ENCODE measurements at places on chromosomes 13 and 19.

DNA sequence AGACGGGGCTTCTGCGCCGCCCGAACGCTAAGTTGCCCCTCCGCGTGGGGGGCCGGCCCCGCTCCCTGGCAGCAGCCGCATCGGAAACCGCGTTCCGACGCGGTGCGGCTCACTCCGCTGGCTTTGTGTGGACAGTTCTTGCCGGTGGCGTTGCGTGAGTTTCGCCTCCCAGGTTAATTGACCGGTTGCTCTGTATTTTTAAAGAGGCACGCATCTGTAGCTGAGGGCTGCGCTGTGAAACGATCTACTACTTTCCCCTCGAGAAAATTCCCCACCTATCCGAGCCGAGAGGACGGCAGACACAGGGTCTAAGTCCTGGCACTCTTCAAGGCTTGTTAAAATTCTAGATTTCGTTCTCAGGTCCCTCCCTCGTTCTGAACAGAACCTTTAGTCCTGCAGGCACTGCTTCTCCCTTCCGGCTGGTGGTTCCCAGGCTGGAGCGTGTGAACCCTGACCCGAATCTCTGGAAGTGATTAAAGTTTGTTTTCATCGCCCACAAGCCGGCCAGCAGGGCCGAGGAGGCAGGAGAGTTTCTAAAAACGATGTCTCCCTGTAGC is 933 bp downstream of the ARHGEF7 start:
- DNase-seq: peak; percentile 48

DNA sequence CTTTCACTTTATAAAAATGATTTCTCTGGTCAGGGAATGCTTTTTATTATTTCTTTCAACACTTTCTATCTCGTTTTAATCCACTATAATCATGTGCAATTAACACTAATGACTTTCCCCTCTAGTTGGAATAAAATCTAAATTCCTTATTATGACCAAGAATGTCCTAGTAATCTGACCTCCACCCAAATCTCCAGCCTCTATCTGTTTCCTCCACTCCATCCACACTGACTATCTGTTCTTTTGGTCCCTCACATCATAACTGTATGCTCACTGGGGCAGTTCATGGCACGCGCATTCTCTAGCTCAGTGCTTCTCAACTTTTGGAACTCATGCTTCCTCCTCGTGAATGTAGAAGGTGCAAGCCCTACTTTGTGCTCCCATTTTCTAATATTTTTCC is 244.7 kb downstream of the POSTN start:
- no peak for DNase-seq

DNA sequence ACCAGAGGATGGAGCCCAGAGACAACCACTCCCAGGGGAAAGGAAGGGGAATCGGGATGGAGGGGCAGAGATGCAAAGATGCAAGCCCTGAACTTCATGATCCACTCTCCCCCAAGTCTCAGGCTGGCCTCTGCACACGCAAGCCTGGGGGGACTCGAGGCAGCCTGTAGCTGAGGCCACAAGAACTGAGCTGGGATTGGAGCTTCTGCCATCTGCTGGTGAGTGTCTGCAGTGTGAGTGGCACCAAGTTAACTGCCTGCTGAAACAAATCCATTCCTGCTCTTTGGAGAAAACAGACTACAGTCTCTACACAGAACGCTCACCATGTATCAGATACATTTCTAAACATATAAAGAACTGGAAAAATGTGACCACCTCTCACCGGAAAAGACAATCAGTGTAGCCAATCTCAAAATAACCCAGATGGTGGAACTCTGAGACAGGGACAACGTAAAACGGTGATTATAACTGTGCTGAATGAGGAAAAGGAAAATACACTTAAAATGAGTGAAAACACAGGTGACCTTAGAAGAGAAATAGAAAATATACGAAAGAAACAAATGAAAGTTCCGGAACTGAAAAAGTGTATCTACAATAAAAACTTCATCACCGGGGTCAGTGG is 62.1 kb downstream of the KLF2 start:
- DNase-seq: no peak

- no peak for DNase-seq
Measured at GRCh38 chr19:309206-309565, 18.0 kb upstream of the PLPP2 start.

DNA sequence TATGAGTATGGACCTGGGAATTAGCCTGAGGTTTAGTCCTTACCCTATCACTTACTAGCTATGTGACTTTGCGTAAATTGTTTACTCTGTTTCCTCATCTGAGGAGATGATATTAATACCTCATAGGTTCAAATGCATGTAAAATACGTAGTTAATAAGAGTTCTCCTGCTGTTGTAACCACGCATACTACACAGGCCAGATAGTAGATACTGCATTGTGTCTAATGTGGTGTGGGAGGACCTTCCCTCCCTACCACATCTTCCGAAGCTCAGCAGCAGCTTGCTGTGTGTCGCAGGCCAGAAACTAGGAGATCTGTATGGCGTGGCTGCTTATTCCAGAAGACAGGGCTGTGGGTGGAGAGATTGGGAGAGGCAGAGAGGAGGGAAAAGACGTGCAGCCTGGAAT is 23.0 kb downstream of the GTF2F2 start:
- DNase-seq: no peak

DNA sequence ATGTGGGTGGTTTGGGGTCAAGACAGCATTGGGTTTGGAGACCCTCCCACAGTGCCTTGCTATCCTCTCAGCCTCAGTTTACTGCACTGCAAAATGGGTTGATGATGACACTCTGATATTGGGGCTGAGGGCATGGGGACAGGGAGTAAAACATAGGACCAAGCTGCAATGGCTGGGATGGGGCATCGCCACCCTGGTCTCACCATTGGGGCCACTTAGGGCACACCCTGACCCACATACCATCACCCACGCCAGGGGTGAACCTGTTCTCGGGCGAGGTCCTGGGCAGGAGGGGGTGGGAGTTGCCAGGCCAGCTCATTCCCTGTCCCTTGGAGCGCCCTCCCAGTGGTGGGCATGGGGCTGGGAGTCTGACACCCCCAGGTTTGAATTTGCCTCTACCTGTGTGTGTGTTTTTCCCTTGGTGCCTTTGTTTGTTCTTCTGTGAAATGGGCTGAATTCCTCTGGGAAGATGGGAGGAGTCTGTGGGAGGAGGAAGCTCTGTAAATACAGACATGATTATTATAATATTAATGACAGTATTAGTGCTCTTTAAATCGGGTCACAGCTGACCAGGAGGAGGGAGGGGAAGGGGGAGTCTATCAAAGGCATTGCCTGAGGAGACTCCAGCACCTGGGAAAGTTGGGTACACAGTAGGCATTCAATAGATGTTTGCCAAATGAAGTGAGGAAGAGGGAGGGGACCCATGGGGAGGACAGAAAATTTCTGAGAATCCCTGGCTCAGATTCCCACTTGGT is 2.2 kb upstream of the FCHO1 start:
- no peak for DNase-seq

GRCh38 chr19:36150586-36150985 is 1.7 kb downstream of the COX7A1 start:
- no peak for DNase-seq

DNA sequence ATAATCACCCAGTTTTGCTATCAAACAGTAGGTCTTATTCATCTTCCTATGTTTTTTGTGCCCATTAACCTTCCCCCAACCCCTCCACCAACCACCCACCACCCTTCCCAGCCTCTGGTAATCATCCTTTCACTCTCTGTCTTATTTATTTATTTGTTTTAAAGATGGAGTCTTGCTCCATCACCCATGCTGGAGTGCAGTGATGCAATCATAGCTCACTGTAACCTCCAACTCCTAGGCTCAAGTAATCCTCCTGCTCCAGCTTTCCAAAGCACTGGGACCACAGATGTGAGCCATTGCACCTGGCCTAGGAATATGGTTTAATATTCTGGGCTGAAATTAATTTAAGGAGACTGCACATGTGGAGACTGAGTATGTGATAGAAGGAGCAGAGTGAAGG is 527.0 kb downstream of the GPC6 start:
- no peak for DNase-seq

- DNase-seq: no peak
Measured at GRCh38 chr13:40444241-40444640, 222.2 kb downstream of the FOXO1 start.

DNA sequence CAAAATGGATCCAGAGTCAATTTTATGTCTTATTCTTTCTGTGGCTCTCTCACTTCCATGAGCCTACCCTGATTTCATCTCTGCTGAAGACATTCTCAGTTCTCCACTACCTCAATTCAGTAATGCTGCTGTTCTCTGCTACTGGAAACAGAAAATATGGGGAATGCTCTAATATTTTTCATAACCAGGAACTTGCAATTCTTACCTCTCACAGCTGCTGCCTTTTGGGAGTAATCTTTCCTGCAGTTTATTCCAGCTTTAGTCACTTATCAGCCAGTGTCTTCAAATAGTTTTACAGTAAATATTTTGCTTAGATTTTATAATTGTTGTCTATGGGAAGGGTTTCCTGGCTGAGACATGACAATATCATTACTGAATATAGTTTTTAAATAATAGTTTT is 145.1 kb upstream of the UFM1 start:
- DNase-seq: no peak

- no peak for DNase-seq
Measured at GRCh38 chr19:10270616-10271394, at the start of gene ICAM1. Gene ICAM1 (plus strand): TSS chr19:10271120. CDS start chr19:10271160, 40 bp downstream.

GRCh38 chr13:33169273-33169980 is 116.1 kb downstream of the STARD13 start:
- DNase-seq: peak; percentile 60

GRCh38 chr13:99123101-99124045 is 77.3 kb upstream of the UBAC2 start:
- DNase-seq: peak; percentile 7

DNA sequence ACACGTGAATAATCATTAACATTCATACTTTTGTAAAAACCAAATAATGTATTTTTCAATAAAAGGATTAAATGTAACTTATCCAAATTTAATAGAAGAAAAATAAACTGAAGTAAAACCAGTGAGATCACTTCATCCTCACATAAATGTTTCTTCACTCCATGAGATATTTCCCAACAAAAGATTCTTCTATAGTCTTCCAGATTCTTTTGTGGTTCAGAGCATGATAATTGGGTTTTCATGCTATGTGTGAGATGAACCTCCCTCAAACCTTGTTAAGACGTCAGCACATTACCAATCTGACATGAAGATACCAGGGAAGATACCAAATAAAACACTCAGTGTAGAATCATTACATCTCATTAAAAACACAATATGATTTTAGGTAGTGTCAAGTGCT is 62.9 kb upstream of the OXGR1 start:
- DNase-seq: peak; percentile 70

GRCh38 chr19:33302175-33302973 is at the start of gene CEBPA:
Gene CEBPA (minus strand): TSS chr19:33302534. CDS start chr19:33302414, 120 bp downstream.
- DNase-seq: peak; percentile 62

- no peak for DNase-seq
Measured at GRCh38 chr19:32498648-32499200, 82.3 kb upstream of the PDCD5 start.

DNA sequence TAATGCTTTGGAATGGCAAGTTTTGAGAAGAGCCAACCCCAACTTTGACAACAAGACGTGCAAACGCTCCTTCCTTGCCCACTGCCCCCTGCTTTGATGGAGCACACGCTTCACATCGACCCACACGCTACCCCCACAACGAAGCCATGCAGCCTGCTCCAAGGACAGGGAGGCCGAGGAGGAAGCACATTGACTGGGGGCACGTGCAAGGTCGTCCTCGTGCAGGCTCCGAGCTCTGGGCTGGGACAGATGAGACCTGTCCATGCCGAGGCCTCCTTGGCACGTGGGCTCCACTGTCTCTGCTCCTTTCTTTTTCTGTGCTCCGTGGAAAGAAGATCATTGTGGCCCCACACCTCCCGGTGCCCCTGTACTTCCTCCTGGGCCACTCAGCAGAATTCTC is 309.0 kb downstream of the TEX29 start:
- no peak for DNase-seq

GRCh38 chr13:112910616-112911280 is 58.3 kb upstream of the MCF2L start:
- DNase-seq: no peak

DNA sequence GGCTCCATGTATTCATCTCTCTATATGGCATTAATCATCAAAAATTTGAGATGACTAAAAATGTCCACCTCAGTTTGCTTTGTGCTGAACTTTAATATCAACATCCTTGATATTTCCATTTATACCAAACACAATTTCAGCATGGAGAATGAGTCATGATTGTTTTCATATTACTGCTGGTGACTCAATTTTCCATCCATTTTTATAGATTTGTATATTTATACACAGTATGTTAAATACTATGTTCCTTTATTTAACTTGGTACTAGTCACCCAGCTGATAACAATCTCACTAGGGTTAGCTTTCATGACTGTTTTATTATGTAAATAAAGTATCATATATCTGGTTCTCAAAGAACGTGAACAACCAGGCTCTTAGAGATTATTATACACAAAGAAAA is 1255.1 kb downstream of the SLITRK1 start:
- no peak for DNase-seq

DNA sequence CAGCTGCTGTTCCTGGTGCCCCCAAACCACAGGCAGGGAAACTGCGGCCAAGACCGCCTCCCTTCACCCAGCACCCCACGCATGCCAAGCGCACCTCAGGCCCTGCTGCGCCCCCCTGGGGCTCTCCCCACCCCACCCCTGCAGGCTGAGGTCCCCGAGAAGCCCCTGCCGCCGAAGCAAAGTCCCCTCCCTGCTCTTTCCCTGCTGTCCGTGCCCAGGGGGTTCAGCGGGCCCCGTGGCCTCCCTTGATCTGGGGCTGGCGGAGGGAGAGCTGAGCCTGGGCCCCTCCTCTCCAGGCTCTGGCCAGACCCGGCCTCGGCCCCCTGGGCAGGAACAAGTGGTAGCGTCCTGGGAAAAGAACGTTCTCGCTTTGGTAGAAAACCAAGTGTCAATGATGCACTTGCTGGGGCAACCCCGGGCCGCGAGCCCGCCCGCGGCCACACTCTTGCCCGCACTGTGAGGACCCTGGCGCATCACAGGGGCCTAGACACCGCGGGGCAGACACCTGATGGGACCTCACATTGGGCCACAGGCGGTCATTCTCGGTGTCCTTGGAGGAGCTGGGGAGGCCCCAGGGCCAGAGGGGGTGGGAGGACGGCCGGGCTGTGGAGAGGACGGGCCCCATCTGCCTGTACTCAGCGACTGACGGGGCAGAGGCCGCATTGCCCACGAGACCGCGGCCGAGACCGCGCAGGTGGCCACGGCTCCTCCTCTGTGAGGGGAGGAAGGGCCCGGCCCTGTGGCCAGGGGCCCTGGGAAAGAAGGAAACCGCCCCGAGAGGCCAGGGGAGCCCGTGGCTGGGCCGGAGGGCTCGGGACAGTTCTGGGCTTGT is 29.0 kb downstream of the GPX4 start:
- no peak for DNase-seq

- no peak for DNase-seq
Measured at GRCh38 chr13:88801361-88801760, 1130.2 kb downstream of the SLITRK5 start.

- DNase-seq: no peak
Measured at GRCh38 chr13:60282186-60282585, 114.8 kb upstream of the TDRD3 start.

Data from fibroblast of skin of left biceps (primary cell).